Activated CD4-positive, alpha-beta T cell treated with anti-CD3 and anti-CD28 coated beads, Interleukin-2, amount 10 ng/mL, durations not matched to agents 24 days and 14 days (primary cell): ENCODE measurements at places on chromosomes 16 and 17.

- no peak for DNase-seq
Observed at GRCh38 chr16:845351-845745, 44.8 kb upstream of the GNG13 start.

DNA sequence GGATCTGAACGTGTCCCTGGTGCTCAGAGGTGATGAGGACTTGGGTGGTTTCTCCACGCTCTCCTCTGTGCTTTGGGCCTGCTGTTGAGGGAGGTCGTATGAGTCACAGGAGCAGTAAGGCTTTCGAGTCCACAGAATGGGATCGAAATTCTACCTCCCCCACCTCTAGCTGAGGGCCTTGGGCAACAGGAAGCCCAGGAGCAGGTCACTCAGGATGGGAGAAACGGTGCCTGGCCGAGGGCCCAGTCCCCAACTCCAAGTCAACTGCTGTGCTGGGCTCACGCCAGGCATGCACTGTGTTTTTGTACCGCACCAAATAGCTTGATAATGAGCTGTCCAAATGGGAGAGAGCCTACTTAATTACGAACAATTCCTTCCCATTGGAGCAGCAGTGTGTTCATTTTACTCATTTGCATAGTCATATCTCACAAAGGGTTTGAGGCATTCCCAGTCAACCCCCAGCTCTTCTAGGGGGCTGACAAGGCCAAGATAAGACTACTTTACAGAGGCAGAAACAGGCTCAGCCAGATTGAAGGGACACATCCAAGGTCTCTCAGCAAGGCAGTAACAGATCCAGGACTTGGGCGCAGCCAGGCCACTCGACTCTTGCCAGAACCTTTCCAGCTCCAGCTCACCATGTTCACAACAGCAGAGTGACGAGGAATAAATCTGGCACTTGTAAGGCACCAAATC lies 53.6 kb downstream of the WNT3 start:
- no peak for DNase-seq

GRCh38 chr17:28598389-28598788 lies 436 bp downstream of the SPAG5 start:
- no peak for DNase-seq

DNA sequence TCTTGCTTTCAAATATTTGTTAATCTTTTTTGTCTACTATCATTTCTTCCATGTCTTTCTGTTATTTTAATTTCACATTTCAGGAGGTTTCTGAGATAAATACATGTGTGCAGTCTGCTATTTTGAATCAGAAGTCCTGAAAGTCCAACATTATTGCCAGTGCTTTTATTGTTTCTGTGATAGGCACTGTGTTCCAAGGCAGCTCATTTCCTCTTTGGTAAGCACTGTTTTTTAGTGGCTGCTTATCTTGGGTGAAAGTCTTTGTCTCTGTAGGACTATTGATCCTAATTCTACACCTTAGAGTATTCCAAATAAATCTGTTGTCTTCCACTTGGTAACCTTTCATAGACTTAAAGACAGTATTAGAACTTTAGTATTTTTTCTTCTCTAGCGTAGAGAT lies 76.1 kb downstream of the PPM1E start:
- DNase-seq = no peak

GRCh38 chr17:33055171-33055611 lies 63.5 kb downstream of the SPACA3 start:
- DNase-seq = no peak

GRCh38 chr17:68100000-68100641 lies 64.6 kb downstream of the KPNA2 start:
- no peak for DNase-seq

DNA sequence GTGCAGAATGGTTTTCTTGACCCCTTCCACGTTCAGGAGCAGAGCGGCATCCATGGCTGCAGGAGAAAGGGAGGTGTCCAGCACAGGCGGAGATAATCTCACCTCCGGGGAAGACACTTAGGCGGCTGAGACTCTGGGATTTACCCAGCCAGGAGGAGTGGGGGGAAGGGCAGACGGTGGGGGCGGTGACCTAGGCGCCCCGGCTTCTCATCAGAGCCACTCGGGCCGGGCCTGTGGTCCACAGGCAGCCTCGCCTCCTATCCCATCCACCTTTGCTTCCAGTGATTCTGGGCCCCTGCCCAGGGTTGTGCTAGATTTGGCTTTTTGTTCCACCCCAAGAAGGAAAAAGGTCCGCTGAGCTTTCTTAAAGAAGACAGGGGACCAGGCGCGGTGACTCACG lies at the start of gene AIPL1:
TSS of gene AIPL1 (minus strand) at position 71 of the 400 bp plus-strand sequence. CDS start at position 54, 17 bp downstream.
- DNase-seq = no peak

GRCh38 chr17:6506679-6507231 lies 49.6 kb downstream of the PITPNM3 start:
- DNase-seq = no peak

DNA sequence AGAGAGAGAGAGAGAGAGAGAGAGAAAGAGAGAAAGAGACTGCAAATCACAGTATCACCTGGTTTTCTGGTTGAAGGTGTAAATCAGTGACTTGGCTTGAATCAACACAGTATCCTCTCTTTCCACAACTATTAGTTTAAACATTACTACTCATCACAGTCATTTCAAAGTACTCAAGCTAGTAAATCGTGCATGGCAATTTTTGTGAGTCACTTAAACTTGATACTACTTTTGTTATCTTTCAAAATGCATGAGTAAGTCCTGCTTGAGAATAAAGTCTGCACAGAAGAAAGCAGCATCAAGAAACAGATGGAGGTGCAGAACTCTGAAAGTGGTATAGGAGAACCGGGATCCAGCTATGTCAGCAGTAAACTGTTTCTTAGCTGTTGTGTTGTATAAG lies 535.4 kb downstream of the CDH8 start:
- DNase-seq = no peak

- DNase-seq = no peak
Observed at GRCh38 chr17:20975566-20975965, 67.2 kb downstream of the USP22 start.

- no peak for DNase-seq
Observed at GRCh38 chr16:17241264-17241835, 229.4 kb downstream of the XYLT1 start.

GRCh38 chr16:74052016-74052415 lies 244.6 kb upstream of the PSMD7 start:
- DNase-seq = no peak
